ENCODE measurements at places on chromosomes 1 and 21. TPM values are rescaled to one million over a fixed set of nuclear protein-coding genes. Genes with fewer than 3 reads are reported as not detected.

GRCh38 chr1:16375521-16376340 lies 8.7 kb downstream of the SZRD1 start:
- no peak for ATAC-seq

MYOG gene
- not detected for total RNA-seq

DNA sequence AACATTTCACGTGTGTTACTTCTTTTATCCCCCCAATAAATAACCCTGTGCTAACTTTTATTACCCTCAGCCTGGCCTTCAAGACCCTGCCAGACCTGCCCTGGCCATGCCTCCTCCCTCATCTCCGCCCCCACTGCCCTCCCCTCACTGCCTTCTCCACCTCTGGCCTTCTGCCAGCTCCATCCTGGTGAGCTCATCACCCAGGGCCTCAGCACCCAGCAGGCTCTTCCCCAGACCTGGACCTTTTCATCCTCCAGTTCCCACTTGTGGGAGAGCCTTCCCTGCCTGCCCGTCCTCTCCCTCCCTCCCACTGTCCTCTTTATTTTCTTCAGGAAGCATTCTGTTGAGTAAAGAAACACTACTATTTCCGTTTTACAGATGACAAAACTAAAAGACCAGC lies 72.0 kb downstream of the SLC66A1 start:
- ATAC-seq = no peak

NOTCH2NLA gene
- 54.2 TPM for total RNA-seq

- no peak for ATAC-seq
Measured at GRCh38 chr1:54843449-54843848, 42.3 kb upstream of the TTC22 start.

GRCh38 chr1:239672256-239672655 lies 285.9 kb downstream of the CHRM3 start:
- ATAC-seq = no peak

GRCh38 chr1:233227930-233228465 lies 67.5 kb downstream of the PCNX2 start:
- ATAC-seq = no peak

DNA sequence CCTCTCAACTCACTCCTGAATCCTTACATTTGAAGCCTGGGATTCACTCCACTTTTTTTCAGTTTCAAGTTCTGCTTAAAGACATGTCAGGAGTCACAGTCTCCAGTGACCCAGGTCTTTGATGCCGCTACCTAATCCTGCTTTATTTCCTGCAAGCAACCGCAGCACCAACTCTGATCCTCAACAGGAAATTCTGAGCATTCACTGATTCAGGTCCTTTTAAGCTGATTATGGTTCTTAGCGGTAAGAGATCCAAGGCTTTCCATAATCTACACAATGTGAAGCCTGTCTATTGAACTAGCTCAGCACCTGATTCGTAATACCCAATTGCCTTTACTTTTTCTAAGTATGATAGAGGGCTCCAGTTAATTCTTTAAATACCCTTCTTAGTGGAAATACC lies 43.7 kb upstream of the PIGC start:
- no peak for ATAC-seq
